Colonic mucosa (tissue), 4 donors: ENCODE measurements at places on chromosomes 1 and 21.

DNA sequence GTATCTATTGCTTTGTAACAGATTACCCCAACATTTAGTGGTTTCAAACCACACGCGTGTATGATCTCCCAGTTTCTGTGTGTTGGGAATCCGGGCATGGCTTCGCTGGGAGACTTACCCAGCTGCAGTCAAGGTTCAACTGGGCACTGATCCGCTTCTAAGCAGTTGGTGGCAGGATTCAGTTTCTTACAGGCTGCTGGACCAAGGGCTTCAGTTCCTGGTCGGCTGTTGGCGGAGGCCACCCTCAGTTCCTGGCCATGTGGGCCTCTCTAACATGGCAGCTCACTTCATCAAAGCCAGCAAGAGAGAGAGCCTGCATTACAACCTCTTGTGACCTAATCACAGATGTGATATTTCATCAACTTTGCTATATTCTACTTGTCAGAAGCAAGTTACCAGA lies 53.8 kb upstream of the NEK2 start:
- DNase-seq, result no peak

DNA sequence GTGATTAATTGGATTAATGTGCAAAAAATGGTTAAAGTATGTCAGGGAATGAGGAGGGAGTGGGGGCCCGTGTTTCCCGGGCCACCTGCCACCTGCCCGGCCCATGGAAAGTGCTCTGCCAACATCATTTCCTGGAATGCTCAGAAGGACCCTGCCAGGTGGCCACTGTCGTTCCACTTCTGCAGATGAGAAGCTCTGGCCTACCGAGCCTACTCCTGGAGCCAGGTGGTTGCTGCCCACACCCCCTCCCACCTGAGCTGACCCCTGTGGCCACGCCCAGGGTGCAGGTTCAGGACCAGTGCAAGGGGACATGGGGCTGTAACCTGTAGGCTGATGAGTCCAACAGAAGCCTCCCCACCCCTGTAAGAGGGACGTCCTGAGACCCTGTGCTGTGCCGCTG lies 99.7 kb downstream of the PRDM16 start:
- no peak for DNase-seq

GRCh38 chr21:15457965-15458364 lies 271.8 kb upstream of the USP25 start:
- DNase-seq, result no peak

DNA sequence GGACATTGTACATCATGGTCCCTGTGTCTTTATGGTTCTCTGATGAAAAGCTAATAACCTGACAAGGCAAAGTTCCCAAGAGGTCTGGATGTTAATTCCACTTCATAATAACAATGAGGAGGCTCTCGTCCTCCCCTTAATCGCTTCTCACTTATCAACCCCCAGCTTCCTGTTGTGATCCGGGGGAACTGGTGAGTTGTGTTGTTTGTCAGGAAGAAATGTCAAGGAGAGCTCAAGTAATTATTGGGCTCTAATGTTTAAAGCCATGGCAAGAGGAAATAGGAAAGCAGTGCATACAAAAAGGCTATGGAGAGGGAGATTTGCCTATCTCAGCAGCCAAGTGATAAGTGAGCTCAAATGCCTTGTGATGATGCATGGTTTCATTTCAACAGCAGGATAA lies 42.8 kb upstream of the RASAL2 start:
- DNase-seq, result no peak

- DNase-seq, result no peak
These were observed 16.2 kb upstream of the MARK1 start for GRCh38 chr1:220511785-220512184.

DNA sequence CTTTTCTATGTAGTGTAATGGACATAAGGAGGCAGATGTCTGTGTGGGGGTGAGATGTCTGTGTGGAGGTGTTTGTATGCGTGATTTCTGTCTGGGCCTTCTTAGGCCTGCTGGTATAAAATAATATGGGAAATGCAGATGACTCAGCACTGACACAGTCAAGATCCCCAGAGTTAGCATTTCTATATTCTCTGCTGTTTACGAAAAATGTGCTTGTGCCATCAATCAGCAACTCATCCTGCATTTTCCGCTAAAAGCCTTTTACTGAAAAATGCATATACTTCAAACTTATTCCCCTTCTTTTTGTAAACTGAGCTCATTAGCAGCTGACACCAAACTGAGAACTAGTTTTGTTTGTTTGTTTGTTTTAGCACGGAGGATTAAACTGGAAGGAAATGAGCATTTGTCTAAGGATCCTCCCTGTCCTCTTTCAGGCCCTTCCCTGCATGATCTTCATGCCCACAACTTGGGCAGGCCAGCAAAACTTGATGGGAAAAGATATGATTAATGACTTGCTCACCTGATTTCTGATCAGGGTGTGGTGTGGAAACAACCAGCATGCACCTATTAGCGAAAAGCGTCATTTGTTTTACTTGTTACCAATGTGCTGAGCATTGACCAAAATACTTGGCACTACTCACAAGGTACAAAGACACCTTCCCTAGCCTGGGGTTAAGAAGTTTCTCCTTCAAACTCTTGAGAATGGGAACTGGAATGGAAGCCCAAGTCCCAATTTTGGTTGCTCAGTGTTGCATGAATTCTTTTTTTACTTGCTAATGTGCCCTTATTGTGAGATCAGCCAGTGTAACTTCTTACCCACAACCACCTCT lies 77.4 kb downstream of the NDUFS5 start:
- DNase-seq, result no peak

- peak; percentile 29 for DNase-seq
These were observed 32.9 kb upstream of the ATP2B4 start for GRCh38 chr1:203593723-203594122.

GRCh38 chr1:217770918-217771317 lies 139.8 kb downstream of the SPATA17 start:
- no peak for DNase-seq

GRCh38 chr1:41582004-41582325 lies 97.5 kb upstream of the EDN2 start:
- DNase-seq, result no peak
